ENCODE measurements at places on chromosomes 2 and 18.

DNA sequence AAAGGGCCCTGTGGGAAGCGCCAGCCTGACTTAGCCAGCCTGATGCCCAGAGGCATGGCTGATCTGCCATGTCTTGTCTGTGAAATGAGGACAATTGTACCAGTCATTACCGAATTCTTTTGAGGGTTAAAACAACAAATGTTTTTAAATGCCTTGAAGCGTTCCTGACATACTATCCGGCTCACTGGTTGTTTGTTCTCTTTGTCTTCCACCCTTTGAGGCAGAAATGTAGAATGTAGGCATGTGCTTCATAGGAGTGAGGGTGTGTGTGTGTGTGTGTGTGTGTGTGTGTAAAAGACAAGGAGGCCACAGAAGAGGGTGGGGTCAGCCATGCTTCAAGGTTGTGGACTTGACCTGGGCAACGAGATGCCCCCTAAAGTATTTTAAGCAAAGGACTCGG is 35.5 kb downstream of the TGFBRAP1 start:
- DNase-seq = no peak

DNA sequence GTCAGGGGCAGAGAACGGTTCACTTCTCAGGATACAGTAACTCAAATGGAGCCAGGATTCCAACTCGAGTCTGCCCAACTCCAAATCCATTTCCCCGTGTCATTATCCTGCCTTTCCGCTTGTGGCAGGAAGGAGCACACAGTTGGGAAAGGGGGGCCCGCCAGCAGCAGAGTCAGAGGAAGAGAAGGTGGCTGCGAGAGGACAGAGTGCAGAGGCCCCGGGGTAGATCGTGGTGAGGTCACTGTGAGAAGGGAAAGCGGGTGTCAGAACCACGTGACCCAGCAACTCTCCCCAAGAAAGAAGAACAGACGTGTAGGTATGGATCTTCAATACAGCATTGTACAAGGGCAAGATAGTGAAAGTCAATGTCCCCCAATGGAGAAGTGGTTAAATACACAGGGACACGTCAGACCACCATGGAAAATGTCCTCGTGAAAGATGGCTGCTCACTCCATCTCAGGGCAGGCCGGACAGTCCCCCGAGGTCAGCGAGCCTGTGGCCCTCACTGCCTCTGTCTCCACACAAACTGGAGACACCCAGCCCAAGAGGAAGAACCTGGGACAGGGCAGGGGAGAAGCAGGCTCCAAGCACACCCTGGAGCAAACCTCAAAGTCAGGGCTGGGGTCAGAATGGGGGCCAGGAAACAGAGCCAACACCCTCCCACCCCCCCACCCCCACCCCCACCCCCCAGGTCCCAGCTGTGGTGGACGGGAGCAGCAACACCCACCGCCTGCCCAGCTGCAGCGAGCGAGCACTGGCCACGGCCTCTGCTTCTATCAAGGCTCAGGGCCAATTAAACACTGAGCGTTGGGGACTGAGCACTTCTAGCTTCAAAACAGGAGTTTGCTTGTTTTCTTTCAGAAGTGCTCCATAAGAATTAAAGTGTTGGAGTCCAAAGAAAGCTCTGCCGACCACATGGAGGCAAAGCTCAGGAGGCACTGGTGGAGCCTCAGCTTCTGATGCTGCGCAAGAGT is 92.7 kb downstream of the EIPR1 start:
- no peak for DNase-seq

- DNase-seq = no peak
Measured at GRCh38 chr18:54873884-54874255, 45.6 kb downstream of the RAB27B start.

DNA sequence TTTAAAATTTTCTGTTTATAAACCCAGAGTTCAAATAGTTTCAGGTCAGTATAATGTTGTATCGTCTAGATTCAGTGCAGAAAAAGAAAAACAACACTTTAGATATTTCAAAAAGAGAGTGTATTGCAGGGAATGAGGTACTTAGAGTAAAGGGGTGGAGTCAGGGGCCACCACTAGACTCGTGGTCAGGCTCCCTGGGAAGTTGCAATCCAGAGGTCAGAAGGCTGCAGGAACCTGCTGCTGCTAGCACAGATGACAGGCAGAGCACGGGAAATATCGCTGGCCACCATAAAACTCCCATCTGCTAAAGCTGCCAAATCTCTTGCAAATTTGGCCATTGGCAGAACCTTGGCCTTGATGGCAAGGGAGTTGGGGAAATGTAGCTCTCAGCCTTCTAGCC is 64.6 kb downstream of the THNSL2 start:
- DNase-seq = no peak

- DNase-seq = no peak
Measured at GRCh38 chr2:214436470-214436869, 25.6 kb downstream of the VWC2L start.

DNA sequence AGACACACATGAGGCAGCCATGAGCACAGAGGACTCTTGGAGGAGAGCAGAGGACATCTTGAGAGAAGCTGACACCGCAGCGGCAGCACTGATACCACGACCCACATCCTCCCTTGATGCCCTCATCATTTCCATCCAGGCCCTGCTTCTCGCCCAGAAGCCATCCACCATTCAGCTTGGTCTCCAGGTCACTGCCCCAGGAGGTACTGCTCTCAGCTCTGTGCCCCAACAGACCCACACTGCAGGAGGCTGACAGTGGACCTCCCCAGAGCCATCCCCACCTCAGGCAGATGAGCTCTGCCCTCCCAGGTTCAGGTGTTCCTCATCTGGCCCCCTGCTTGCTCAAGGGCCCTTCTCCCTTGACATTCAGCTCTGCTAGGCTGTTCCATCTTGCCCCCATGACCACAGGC is 74.9 kb downstream of the ACKR3 start:
- DNase-seq = no peak

- DNase-seq = no peak
Measured at GRCh38 chr2:105737980-105738657, 6.6 kb upstream of the NCK2 start.

- DNase-seq = no peak
Measured at GRCh38 chr2:16462958-16463357, 202.7 kb downstream of the CYRIA start.

Data from activated T-cell treated with anti-CD3 and anti-CD28 coated beads, Interleukin-2, amount 50 U/mL, for 1 hour (primary cell).